Smooth muscle cell of the pulmonary artery (primary cell): ENCODE measurements at places on chromosomes 11 and 22. TPM values are rescaled to one million over a fixed set of nuclear protein-coding genes. Genes with fewer than 3 reads are reported as not detected.

Gene SCN3B
- total RNA-seq: 0.03 and 0.07 TPM in 2 replicates

Gene ARL2
- total RNA-seq: 103 and 116 TPM in 2 replicates

Gene DMC1
- total RNA-seq: 0.56 and 0.85 TPM in 2 replicates

Gene ACR
- total RNA-seq: not detected in 2 replicates

Gene ZNF280B
- total RNA-seq: 0.13 and 0.30 TPM in 2 replicates

Gene OR51E2
- total RNA-seq: 0.33 TPM in 1 of 2 replicates, not detected in the other

Gene CATSPERZ
- not detected in 2 replicates for total RNA-seq

Gene C11orf16
- total RNA-seq: not detected in 2 replicates

Gene STK33
- total RNA-seq: 0.65 and 2.4 TPM in 2 replicates

Gene SORL1
- total RNA-seq: 1.3 and 11.8 TPM in 2 replicates

Gene TENM4
- total RNA-seq: 42.4 and 66.9 TPM in 2 replicates

Gene SCGB2A2
- total RNA-seq: not detected in 2 replicates

Gene OR4C45
- not detected in 2 replicates for total RNA-seq

Gene SMTNL1
- not detected in 2 replicates for total RNA-seq

Gene TH
- not detected in 2 replicates for total RNA-seq

Gene TCP11L1
- total RNA-seq: 30.2 and 32.6 TPM in 2 replicates

Gene MYRF
- total RNA-seq: 0.92 and 1.0 TPM in 2 replicates

Gene ACRV1
- not detected in 2 replicates for total RNA-seq

Gene B3GAT3
- total RNA-seq: 48.9 and 82.7 TPM in 2 replicates

Gene C11orf65
- total RNA-seq: 0.65 and 0.73 TPM in 2 replicates

Gene SCARF2
- 41.4 and 64.6 TPM in 2 replicates for total RNA-seq

Gene LMNTD2
- 0.39 and 0.73 TPM in 2 replicates for total RNA-seq

Gene KCNK7
- total RNA-seq: 0.07 and 0.10 TPM in 2 replicates

Gene OR10V1
- total RNA-seq: not detected in 2 replicates

Gene OR56A5
- not detected in 2 replicates for total RNA-seq

Gene ROM1
- 3.1 and 5.8 TPM in 2 replicates for total RNA-seq

Gene DUSP8
- 0.78 and 1.2 TPM in 2 replicates for total RNA-seq

Gene DDI1
- not detected in 2 replicates for total RNA-seq

Gene KCNJ5
- under 0.01 and 0.03 TPM in 2 replicates for total RNA-seq

Gene BCO2
- total RNA-seq: 1.4 and 1.6 TPM in 2 replicates
